Cortex of kidney (tissue), 1 donor: ENCODE measurements at places on chromosomes 7 and 10.

DNA sequence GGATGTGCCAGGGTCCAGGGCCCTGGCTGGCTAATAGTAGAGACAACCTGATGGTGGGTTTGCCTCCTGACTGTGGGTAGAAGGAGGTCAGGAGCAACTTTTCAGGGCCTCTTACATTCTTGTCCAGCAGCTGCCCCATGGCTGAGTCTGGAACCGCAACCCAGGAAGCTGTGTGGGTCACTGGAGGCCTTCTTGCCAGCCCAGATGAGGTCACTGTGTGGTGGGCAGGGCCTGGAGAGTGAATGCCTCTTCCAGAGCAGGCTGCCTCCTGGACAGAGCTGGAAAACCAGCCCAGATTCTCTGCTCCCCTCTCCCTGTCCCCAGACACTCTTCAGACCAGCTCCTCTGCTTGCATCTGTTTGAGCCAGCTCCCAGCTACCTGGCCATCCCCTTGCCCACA lies 43.5 kb upstream of the LEP start:
- DNase-seq = no peak

GRCh38 chr7:157925383-157925875 lies 588.6 kb downstream of the DNAJB6 start:
- DNase-seq = no peak

DNA sequence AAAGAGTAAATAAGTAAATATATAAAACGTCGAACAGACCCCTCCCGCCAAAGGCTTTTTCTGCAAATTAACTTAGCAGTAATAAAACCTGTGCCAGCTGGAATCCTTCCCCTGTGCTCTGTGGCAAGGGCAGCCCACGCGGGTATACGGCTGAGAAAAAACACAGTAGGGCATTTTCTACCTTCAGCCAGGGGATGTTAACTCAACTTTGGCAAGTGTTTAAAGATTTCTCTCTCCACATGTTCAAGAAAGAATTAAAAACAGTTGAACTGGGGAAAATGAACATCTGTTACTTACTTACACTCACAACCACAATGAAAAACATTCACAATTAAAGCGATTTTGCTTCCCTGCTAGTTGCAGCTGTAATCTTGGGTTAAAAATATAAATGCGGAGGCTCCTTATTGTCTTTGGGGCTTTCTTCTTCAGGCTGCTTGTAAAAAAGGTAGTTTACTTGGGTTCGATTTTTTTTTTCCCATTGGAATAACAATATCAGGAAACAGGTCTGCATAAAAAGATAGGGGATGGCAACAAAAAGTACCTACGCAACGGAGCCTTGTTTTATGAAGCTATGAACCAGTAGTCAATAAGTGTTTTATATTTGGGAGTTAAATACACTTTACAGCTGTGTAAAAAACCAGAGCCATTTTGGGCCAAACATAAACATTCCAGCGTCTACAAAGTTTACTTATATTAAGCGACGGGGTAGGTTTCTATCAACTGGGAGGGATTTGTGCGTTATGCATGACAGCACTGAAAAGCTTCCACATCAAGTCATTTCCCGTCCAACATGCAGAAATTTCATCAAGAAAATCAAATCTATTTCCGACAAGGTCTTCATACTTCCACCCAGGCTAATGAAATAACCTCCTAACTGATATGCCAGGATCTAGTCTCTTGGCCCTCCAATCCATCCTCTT lies 132.7 kb downstream of the TAX1BP1 start:
- DNase-seq = no peak

- no peak for DNase-seq
These were observed 113.5 kb downstream of the LARP4B start for GRCh38 chr10:818010-818409.

- no peak for DNase-seq
These were observed 83.5 kb upstream of the INSIG1 start for GRCh38 chr7:155213955-155214740.

- DNase-seq = no peak
These were observed 45.8 kb upstream of the SRRM3 start for GRCh38 chr7:76155938-76156337.

DNA sequence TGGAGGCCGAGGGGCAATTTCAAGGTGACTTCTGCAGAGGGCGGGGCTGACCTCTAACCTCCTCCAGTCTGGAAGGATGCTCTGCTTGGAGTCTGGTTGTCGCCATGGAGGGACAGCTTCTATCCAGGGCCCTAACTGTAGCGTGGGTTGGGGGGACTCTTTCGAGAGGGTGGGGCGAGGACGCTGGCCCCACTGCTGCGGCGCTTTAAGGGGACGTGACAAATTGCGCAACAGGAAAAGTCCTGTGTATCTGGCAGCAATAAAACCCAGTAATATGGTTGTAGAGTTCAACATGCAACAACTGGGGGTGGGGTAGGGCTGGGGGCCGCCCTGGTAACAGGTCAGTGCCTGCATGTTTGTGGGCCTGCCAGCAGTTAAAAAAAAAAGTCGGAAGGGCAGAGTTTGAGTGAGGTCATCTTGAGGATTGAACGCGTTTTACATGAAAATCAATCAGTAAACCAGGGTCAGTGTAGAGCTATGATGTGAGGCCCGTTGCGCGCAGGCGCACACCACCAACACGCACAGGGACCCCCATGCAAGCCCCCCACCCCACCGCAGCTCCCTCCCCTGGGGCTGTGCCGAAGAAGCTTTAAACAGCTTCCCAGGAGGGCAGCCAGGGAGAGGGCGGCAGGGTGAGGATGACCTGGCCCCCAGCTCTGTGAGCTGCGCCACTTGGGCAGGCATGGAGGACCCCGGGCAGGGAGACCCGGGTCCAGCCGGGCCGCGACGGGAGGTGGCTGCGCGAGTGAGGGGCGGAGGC lies 4.3 kb downstream of the SHH start:
- DNase-seq = no peak

GRCh38 chr7:128852537-128853254 lies 10.0 kb upstream of the ATP6V1F start:
- no peak for DNase-seq

- no peak for DNase-seq
These were observed 22.8 kb downstream of the RGR start for GRCh38 chr10:84267503-84268126.

DNA sequence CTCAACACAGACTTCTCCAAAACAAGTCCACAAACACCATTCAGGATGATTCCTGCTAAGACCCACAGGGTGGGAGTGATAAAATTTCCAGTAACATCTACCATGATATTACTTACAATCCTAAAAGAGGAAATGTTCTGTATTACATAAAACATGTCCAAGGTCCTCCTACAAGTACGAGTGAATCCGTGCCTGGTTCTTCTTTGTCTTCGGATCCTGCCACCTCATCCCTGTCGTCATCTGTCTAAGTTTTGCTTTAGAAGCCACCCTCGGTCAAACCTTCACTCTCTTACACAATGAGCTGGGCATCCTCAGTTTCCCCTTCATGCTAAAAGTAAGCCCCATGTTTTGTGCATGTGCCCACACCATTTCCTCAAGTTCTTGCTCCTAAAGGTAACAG lies 279.0 kb downstream of the KCNMA1 start:
- no peak for DNase-seq

GRCh38 chr10:129719889-129720590 lies 244.0 kb downstream of the EBF3 start:
- no peak for DNase-seq

DNA sequence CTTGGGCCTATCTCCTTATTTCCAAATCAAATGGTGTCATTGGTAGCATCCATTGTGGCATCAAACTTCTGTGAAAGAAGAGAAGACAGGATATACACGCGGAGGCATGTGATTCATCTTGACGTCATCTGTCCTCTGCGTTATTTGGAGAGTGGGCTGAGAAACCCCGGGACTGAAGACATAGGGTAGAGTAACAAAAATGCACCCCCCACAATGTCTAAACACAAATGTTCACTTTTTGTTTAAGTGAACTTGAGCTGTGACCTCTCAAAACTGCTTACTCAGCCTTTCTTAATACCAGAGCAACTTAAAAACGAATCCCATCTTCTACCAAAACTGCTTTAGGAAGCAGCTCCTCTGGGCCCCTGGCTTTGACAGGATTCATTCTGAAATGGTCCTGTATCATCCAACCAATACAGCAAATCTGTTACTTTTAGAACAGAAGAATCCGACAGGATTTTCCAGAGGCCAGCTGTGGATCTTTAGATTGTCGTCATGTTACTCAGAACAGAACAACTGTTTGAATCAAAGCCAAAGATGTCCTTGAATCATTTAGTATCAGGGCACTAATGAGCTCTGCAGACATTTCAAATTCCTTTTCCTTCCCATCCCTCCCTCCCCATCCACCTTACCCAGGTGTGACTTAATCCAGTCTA lies 438.1 kb downstream of the SUGCT start:
- DNase-seq = no peak

DNA sequence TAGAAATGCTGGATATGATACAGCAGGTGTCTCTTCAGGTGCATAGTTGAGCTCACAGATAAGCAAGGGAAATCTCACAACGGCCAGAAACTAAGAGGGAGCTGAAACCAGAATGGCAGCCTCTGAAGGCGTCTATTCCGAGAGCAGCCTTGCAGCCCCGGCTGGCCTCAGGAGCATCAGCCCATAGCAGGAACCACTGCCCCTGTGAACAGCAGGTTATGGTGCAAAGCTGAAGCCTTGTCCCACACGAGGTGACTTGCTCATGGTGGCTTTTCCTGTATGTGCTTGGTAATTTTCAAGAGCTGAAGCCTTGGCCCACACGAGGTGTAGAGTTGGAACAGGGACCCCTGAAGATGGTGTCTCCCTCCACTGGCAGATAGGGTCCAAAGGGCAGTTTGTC lies 33.2 kb downstream of the BNIP3 start:
- no peak for DNase-seq

DNA sequence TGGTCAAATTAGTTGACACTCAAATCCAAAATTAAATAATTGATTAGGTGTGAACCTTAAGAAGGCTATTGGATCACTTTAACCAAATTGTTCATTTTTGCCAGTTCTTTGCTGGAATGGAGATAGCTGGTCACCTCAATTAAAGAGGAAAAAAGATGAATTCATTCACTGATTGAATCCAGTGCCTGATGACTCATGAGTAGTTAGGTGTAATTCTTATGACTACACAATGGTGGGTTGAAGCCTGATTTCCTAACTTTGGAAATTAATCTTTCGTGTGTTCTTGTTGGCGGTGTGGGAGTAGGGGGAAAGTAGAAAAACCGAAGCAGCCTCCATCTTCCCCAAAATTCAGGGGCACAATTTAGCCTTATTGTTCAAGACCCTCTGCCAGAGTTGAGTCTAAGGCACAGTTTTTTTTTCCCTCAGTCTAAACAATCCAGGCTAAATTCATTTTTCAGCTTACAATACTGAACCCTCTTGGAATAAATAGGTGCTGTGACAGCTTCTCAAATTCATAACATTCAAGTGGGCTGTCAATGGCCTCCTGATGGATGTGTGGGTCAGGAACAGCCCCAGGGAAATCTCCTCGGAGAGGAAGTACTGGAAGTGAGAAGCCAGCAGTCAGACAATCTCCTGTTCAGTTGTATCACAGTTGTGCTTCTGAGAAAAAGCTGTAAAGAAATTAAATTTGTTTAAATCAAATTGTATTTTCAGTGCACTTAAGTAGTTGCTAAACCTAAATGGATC lies 356.6 kb downstream of the BBS9 start:
- no peak for DNase-seq

GRCh38 chr10:31466313-31466712 lies 147.3 kb downstream of the ZEB1 start:
- DNase-seq = no peak

GRCh38 chr7:134465491-134465890 lies 6.6 kb upstream of the AKR1B1 start:
- no peak for DNase-seq

GRCh38 chr7:27751888-27752660 lies 12.1 kb downstream of the TAX1BP1 start:
- no peak for DNase-seq

DNA sequence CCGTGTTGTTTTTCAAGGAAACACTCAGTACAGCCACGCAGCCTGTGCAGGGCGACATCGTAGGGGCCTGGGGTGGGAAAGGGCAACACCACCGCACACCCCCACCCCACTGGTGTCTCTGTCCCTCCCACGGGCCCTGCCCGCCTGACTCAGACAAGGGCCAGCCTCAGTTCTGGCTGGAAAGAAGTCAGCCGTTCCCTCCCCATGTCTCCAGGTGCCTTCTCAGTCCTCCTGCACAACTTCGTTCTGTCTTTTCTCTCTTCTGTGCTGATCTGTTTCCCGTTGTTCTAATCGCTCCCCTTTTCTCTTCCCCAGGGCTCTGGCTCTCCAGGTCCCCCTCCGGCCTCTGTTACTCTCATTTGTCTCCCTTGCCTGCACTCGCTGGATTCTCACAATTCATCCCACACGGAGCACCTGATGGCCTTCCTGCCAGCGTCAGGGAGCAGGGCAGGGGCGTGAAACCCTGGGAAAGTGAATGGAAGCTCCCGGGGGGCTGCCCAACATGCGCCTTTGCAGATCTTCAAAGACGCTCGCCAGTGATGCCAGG lies 97.7 kb downstream of the WDR37 start:
- no peak for DNase-seq

GRCh38 chr10:80168679-80169380 lies 36.3 kb downstream of the PLAC9 start:
- DNase-seq = no peak

GRCh38 chr10:132595854-132596253 lies 58.3 kb downstream of the INPP5A start:
- no peak for DNase-seq

- no peak for DNase-seq
These were observed 235.0 kb upstream of the IGFBP3 start for GRCh38 chr7:46156086-46156485.

DNA sequence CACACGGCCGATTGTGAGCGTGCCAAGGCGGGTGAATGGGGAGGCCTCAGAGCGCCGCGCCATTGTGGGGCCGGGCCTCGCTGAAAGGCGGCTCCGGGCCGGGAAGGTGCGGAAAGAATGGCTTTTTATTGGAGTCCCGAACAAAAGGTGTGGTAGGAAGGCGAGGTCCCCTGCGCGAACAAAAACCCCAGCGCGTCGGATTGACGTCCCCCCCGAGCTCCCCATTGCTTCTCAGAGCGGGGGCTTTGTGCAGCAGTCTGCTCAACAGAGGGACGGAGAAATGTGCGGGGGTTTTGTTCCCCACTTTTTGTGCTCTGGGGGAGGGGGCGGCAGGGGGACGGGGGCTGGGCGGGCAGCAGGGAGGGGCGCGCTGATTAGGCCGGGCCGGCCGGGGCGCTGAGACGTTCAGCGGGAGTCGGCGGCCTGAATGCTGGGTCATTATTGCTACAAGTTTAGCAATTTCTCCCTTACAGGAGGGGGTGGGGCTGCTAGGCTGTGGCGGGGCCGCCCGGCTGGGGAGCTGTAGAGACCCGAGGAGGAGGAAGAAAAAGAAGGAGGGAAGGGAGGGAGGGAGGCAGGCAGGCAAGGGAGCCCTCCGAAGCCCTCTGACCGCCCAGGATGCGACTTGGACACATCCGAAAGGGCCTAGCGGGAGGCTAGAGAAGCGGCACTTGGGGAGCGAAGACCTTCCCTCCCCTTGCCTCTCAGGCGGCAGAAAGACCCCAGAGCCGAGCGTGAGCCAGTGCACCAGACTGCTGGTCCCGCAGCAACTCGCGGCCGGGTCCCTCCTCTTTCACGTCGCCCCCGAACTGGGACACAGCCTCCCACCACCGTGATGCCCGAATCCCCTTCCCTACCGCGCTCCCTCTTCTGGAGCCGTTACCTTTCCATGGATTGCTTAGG lies 4.6 kb downstream of the NKX2-3 start:
- no peak for DNase-seq

- no peak for DNase-seq
These were observed 9.0 kb downstream of the ADGRA1 start for GRCh38 chr10:133096616-133097269.

GRCh38 chr7:64183126-64183742 lies 23.8 kb upstream of the ZNF735 start:
- no peak for DNase-seq

- no peak for DNase-seq
These were observed 780.3 kb downstream of the LRMDA start for GRCh38 chr10:76211691-76212090.
